ENCODE measurements at places on chromosomes 3 and 15.
A peak's percentile ranks its signal among the peaks of the same experiment; 100 is the strongest.

- no peak for DNase-seq
Measured at GRCh38 chr3:135908225-135908624, 57.3 kb upstream of the PPP2R3A start.

DNA sequence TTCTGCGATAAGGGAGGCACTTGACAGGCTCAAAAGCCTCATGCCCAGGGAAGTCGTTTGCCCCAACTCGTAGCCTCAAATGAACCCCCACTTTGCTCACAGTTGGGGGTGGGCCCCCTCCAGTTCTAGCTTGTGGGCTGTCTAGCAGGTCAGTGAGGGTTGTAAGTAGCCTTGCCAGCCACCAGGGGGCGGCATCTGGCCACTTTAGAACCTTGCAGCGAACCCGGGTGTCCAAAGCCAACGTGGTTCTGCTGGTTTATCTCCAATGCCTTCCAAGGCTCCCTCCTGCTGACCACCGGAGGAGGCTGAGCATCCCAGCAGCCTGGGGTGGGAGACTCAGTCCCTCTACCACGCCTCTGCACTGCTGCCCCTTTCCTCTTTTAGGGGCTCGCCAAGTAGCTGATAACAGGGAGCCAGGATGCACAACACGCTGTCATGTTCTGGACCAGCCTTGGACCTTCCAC lies 9.2 kb upstream of the RBSN start:
- DNase-seq, result peak; percentile 77

DNA sequence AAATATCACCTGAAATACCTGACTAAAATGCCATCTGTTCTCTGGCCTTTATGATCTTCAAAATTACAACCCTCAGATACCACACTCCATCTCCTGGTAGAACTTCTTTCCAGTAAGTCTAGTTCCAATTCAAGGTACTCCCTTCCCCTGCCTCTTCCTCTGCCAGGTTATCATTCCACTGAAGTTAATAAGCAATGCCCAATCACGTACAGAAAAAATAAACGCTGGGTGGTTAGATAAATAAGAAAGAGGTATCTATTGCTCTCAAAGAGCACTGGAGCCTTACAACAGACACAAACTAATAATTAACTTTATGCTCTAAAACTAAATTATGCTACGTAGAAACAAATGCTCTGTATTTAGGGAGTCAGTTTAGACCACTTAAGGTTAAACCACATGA lies 112.5 kb downstream of the MYO9A start:
- DNase-seq, result no peak

DNA sequence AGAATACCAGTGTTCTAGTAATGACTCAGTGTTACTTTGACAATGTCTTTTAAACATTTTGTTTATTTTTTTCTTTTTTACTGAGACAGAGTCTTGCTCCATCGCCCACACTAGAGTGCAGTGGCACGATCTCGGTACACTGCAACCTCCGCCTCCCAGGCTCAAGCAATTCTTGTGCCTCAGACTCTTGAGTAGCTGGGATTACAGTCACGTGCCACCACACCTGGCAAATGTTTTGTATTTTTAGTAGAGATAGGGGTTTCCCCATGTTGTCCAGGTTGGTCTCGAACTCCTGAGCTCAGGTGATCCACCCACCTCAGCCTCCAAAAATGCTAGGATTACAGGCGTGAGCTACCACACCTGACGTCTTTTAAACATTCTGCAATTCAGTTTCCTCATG lies 15.7 kb downstream of the AQR start:
- DNase-seq, result no peak

- no peak for DNase-seq
Measured at GRCh38 chr3:190258634-190259033, 63.6 kb downstream of the CLDN1 start.

DNA sequence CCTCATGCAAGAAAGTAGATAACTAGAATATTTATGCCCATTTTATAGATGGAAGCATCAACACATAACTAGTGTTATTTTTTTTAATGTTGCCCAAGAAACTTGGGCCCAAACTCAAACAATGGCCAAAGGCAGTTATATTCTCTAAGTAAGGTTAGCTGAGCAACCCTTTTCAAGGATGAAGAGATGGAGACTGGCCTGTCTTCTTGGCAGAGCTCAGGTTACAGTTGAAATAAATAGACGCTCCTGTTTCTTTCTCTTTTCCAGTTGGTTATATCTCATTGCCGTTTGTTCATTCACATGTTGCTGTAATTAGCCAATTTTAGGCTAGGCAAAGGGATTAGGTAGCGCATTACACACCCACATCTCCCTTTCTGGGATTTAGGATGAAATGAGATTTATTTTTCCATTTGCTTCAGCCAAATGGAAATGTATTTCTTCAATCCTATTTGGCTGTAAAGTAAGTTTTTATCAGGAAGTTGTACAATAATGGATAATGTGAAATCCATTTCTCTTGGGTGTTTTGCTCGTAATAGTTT lies 93.2 kb downstream of the CMSS1 start:
- no peak for DNase-seq

GRCh38 chr3:138135146-138135832 lies 3.1 kb upstream of the A4GNT start:
- no peak for DNase-seq

DNA sequence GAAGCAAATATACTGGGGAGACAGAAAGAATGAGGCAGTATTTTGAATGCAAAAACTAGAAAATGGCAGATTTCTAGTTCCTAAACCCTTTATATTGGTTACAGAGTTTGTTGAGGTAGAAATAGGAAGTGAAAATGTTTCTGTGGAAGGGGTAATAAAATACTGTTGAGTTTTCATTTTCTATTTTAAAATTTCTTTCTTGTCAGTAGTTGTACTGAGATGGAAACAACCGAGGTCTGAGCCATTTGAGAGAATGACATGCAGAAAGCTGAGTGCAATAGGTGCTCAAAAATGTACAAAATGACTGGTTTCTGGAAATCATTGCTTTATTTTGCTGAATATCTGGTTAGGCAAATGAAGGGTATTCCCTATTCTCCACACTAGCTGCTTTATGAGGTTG lies 361.4 kb downstream of the CHL1 start:
- no peak for DNase-seq

DNA sequence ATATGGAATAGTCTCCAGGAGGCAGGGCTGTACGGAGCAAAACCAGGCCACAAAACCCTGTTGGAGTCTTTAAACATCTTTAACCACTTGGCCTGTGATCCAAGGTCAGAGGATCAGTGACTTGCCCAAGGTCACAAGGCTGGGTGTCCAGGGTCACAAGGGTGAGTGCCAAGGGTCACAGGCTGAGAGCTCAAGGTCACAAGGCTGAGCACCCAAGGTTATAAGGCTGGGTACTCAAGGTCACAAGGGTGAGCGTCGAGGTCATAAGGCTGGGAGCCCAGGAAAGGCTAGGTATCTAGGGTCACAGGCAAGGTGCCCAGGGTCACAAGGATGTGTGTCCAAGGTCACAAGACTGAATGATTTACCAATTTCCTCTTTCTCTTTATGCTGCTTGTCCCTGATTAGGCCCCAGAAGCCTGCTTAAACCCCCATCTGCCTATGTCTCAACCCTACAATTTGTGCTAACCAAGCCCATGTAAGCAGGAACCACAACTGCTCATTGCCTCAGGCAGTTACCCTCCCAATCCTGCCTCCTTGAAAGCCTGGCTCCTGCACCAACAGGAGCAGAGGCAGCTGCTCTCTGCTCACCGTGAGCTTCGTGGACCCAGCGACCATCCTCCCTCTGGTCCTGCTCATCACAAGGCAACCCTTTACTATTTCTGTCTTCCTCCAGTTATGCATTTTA lies 51.5 kb downstream of the MGLL start:
- no peak for DNase-seq

DNA sequence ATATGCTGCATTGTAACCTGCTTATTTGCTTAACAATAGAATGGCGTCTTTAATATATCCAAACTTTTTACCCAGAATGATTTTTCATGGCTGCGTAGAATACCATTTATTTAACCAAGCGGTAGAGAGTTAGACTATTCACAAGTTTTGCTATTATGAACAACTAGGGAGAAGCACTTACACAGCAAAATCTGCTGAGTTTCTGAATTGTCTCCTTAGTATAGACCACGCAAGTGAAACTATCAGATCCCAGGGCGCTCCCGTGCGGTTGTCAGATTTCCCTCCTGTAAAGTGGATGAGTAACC lies 12.6 kb upstream of the ADPGK start:
- DNase-seq, result no peak

GRCh38 chr3:155350571-155350970 lies 57.1 kb upstream of the STRIT1 start:
- no peak for DNase-seq

GRCh38 chr15:80455668-80456442 lies 51.7 kb downstream of the ARNT2 start:
- DNase-seq, result peak; percentile 66

GRCh38 chr15:50909010-50909317 lies 481 bp downstream of the AP4E1 start:
- no peak for DNase-seq
